NCI-H1092 (cell line): ENCODE measurements at places on chromosomes 16 and 17.

GRCh38 chr16:51922476-51922875, 624.5 kb downstream of the TOX3 start:
- no peak for DNase-seq

DNA sequence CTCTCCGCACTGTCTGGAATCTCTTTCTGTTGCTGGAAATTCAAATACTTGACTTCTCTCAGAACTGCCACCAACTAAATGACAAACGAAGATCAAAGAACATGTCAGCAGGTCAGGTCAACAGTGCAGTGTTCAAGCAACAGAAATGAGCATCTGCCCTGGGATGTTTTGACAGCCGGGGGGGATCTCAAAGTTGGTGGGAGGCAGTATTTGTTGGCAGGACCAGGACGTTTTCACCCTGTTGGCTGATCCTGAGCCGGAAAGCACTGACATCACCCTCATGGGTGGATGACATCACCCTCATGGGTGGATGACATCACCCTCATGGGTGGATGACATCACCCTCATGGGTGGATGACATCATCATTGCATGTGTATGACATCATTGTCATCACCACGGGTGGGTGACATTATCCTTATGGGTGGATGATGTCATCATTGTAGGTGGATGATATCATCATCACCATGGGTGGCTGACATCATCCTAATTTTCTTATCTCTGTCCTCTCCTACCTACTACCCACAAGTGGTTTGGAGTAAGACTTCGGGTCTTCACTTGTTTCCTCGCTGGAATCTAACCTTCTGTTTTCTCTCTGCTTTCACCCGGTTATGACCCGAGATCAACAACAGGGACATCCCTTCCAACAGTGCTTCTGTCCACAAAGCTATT, 18.9 kb downstream of the DNAH17 start:
- no peak for DNase-seq

- no peak for DNase-seq
Measured at GRCh38 chr16:12573300-12573699, 230.4 kb downstream of the CPPED1 start.

DNA sequence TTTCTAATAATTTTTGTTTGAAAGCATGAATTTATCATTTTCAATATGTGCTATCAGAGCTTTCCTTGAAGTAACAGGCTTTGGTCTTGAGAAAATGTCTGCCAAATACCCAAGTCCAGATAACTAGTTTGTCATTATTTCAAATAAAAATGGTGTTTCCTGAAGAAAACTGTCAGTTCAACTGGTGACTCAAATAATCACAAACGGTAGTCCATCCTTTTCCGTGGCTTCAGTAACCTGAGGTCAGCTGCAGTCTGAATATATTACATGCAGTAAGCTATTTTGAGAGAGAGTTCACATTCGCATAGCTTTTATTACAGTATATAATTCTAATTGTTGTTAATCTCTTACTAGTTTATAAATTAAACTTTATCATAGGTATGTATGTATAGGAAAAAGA, 9.3 kb downstream of the SAP30BP start:
- no peak for DNase-seq
